Fibroblast of gingiva (primary cell): ENCODE measurements at places on chromosomes 2 and 18.

GRCh38 chr2:226674123-226674522, 125.5 kb downstream of the IRS1 start:
- DNase-seq = no peak

GRCh38 chr18:11500153-11501122, 109.0 kb upstream of the SLC35G4 start:
- DNase-seq = peak; percentile 93

- DNase-seq = peak; percentile 79
Measured at GRCh38 chr2:207334624-207335371, 169.1 kb upstream of the KLF7 start.

- DNase-seq = no peak
Measured at GRCh38 chr2:136582628-136583205, 182.6 kb upstream of the THSD7B start.

DNA sequence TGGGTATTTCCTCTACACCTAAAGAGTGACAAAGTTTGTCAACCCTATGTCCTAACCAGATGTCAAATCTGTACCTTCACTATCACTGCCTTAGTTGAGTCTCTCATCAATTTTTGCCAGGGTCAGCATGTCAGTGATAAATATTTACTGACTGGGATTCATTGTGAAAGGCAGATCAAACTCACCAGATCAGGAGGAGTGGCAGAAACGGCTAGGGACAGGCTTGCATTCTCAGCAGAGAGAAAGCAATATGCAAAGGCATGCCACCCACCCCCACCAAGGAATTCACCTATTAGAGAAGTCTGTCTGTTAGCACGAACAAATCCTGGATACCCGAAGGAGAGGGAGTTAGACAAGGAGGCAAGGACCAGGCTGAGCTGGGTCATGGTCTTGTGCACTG, 62.6 kb downstream of the PTPN2 start:
- DNase-seq = no peak

- no peak for DNase-seq
Measured at GRCh38 chr18:13318731-13319501, 100.4 kb downstream of the LDLRAD4 start.

DNA sequence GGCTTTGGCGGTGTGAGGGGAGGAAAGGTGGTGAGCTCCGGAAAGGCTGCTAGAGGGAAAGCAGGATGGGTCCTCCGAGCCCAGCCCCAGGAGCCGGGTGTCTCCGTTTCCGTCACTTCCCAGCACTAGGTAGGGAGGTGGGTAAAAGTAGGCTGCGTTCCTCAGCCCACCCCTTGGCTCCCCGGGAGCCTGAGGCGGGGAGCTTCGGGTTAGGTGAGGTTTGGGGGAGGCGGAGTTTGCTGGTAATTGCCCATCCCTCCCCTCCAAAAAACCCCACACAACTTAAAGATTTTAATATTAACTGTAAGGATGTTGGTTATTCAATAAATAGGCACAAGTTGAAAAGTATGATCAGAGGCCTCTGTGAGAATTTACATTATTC, 552 bp upstream of the ATF2 start:
- DNase-seq = no peak

DNA sequence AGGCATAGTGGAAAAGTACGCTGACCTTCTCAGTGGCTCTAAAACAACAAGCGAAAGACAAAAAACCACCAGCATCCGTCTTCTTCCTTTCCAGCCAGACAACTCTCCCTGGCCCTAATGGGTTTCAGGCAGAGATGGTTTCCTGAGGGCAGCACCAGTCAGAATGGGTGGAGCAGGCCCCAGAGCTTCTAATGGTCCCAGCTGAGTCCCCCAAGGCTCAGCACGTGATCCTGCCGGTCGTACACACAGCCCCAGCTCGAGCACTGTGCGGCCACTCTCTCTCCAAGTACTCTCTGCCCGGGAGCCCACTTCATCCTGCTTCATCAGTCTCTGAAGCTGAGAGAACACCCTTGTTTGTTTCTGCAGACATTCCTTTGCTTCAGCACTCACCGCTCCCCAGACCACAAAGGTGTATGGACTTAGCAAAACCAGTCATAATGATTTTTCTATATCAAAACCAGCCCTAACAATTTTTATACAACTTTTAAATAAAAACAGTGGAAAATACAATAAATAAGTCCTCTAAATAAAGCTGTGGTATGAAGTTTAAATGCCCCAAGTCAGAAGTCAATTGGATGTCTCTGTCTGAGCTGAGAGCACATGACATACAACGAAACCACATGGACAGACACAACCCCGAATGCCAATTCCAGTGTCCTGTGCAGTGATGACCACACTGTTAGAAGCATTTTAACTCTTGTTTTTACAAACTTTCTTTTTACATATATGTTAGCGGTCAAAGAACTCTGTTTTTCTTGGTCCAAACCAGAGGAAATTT, 63.9 kb downstream of the PARD6G start:
- no peak for DNase-seq

DNA sequence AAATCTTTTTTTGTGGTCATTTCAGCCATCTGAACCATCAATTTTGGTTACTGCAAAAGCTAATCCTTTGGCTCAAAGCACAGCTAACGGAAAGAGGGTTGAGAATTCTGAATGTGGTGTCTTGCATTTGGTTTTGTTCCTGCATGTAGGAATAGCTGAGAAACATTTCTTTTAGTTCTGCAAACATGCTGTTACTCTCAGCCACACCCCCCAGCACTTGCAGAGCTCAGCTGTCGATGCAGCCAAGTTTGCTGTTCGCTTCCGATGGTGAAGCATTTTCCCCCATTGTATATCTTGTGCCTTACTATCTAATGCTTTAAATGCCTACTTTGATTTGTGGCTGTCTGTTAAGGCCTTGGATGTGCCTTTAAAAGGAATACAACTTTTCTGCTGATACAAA, 294.9 kb upstream of the FANCL start:
- no peak for DNase-seq

GRCh38 chr2:186868344-186868743, 19.4 kb upstream of the ZSWIM2 start:
- peak; percentile 67 for DNase-seq

GRCh38 chr2:207231106-207231865, 65.5 kb upstream of the KLF7 start:
- DNase-seq = no peak

GRCh38 chr2:5385596-5385995, 306.6 kb upstream of the SOX11 start:
- no peak for DNase-seq

GRCh38 chr2:176613323-176613987, 344.2 kb downstream of the MTX2 start:
- DNase-seq = no peak

DNA sequence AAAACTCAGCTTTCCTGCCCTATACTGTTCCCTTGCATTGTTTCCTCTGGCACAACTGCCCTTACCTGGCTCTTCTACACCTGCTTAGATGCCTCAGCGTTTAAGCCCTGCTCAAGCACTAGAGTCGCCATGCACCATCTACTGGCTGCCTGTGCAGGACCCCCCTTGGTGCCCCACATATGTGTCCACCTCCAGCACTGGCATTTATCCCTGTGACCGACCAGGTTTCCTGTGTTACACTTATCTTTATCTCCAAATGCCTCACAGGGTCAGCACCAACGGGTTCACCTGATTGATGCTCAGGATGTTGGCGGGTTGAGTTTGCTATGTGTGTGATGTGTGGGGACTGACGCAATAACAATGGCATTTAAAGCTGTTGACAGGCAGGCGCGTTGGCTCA, 177.5 kb downstream of the TMEM18 start:
- no peak for DNase-seq

- no peak for DNase-seq
Measured at GRCh38 chr2:118223511-118223991, 135.3 kb downstream of the INSIG2 start.

- no peak for DNase-seq
Measured at GRCh38 chr2:59655809-59656208, 897.6 kb downstream of the BCL11A start.
